ENCODE measurements at places on chromosomes 1 and 21.

DNA sequence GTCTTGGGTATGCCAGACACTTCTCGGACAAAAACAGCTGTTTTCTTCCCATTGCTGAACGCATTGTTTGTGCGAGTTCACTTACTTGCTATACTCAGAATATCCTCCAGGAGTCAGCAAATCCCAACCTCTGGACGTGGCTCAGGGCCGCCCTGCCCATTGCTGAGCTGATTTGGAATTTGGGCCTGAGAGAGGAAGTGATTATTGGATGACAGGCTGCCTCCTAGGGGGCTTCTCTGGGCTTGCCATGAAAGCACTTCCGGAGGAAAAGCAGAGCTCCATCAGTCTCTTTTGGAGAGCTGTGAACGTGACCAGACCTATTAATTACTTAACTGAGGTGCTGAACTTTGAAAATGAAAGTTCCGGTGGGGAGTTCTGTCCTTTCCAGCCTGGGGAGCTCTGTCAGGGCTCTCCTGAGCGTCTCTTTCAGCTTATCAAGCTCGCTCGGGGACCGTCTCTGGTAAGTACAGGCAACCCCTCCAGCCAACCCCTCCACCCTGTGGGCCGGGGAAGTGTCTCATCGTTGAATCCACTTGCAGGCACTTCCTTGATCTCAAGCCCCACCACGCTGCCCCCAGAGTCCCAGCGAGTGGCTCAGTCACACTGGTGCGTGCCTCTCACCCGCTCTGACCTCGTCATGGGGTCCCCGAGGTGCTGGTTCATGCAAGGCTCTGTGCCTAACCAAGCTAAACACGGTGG, 76.9 kb downstream of the CLIC6 start:
- peak; percentile 79 for DNase-seq

GRCh38 chr21:35478161-35479064, 429.3 kb upstream of the RUNX1 start:
- no peak for DNase-seq

DNA sequence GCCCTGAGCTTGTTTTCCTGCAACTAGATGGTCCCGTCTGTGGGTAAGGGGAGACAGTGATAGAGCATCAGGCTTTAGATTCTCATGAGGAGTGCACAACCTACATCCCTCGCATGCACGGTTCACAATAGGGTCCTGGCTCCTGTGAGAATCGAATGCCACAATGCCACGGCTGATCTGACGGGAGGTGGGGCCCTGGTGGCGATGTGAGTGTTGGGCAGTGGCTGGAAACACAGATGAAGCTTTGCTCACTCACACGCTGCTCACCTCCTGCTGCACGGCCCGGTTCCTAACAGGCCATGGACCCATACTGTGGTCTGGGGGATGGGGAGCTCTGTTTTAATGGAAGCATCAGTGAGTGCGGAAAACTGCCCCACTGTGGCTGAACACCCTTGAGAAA, 35.8 kb upstream of the TTC34 start:
- no peak for DNase-seq

DNA sequence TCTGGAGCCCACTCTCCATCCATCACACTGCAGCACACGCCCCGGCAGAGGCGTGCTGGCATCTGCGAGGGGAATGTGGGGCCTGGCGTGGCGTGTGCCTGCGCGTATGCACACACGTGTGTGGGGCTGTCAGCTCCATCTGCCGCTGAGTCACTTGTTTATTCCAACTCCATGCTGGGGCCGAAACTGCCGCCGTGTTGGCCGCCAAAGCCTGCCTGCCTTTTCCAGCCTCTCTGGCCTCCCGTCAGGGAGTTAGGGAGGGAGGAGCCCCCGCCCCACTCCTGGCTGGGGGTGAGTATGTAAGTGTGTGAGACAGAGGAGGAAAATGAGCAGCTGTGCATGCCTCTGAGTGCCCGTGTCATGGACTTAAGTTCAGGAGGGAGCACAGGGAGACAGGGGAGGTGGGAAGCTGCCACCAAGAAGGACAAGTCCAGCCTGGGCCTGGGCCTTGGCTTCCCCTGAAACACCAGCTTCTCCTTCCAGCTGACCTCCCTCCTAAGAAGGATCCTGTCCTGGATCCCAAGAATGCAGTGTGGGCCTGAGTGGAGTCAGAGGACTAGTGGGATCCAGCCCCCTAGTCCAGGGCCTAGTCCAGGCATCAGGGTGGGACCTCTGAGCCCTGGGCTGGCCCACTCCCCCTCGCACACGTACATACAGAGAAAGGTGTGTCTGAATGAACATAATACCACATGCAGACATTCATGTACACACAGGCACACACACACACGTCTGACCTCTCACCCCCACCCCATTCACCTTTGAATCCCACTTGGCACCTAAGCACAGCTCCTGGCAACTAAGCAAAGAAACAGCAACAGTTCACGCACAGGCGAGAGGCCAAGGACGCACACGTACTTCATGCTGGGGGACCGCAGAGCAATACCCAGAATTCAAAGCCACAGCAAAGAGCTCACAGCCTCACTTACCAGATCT, 24.7 kb downstream of the MEF2D start:
- DNase-seq: no peak

- no peak for DNase-seq
Measured at GRCh38 chr1:92447033-92447681, 39.6 kb downstream of the GFI1 start.

DNA sequence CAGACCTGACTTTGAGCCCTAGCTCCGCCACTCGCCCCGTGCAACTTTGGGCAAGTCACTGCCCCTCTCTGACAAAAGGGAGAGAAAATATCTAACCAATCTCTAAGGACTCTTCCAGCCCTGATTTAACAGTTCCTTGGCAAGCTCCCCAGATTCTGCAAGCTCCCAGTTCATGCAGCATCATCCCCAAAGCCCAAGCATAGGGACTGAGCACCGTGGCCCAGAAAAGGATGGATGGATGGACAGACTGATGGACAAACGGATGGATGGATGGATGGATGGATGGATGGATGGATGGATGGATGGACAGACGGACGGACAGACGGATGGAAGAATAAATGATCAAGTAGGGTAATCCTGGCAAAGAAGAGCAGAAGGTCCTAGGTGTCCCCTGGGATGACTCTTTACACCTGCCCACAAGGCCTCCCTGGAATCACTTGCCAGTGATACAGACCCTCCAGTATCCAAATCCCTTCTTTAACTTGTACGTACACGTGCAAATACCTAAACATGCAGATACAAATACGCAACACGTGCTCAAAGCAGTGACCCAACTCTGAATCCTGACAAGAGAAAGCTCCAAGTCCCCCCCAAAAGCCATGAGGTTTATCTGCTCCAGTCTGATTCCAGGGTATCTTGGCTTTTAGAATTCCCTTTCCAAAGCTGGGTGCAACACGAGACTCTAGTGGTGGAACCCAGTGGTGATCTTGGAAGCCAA, 16.0 kb downstream of the IFFO2 start:
- no peak for DNase-seq

DNA sequence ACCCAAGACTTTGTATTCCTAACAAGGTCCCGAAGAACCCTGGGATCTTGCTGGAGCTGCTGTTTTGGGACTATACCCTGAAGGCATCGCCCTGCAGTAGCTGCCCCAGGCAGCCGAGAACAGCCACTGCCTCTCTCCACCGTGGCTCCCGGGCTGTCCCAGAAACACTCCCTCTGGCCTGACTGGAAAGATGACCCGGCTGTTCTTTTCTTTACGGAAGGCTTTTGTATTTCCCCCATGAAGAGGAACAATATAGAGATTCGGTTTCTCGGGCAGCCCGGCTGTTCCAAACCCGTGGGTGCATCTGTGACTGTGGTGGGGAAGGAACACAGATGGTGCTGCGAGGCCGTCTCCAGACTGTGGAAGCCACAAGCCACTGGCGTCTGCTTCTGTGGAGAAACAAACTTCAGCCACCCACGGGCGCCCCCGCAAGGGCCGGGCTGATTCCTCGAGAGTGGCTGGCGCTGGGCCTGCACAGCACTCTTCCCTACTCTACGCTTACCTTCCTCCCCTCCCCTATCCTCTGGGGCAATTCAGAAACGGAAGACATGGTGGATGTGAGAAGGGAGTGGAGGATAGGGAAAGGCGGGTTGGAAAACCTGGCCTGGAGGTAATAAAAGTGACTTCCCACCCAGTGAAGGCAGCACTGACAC, 33.7 kb upstream of the VASH2 start:
- no peak for DNase-seq
